ENCODE measurements at places on chromosomes 6 and 20.

GRCh38 chr20:51327251-51327841, 215.2 kb downstream of the NFATC2 start:
- DNase-seq = no peak

DNA sequence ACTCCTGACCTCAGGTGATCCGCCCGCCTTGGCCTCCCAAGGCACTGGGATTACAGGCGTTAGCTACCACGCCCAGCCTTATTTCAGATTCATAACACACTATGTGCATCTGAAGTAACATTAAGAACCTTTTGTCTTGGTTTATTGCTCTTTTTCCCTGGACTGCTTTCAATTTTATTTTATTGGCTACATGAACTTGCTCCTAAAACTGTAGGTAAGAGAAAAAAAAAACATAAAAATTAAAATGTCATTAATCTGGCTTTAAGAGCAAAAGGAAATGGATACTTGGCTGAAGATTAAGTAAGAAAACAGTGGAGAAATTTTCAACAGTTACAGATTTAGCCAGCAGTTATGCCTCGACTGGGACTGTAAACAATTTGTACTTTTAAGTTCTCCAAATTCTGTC, 62.5 kb downstream of the GJA1 start:
- no peak for DNase-seq

DNA sequence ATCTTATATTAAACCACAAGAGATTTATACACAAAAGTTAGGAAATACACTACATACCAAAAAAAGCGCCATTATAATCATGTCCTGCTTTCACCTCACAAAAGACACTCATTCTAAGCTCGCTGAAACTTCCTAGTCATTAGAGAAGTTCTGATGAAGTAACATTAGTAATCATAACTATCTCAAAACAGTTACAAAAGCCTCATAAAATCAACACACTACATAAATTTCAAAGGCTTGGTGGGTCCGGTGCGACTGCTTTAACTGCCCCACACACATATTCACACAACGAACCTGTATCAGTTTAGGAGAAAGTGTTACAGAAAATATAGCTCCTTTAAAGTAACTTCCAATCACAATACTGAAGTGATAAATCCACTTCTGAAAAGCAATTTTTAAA, 1.9 kb downstream of the PHIP start:
- DNase-seq = no peak

DNA sequence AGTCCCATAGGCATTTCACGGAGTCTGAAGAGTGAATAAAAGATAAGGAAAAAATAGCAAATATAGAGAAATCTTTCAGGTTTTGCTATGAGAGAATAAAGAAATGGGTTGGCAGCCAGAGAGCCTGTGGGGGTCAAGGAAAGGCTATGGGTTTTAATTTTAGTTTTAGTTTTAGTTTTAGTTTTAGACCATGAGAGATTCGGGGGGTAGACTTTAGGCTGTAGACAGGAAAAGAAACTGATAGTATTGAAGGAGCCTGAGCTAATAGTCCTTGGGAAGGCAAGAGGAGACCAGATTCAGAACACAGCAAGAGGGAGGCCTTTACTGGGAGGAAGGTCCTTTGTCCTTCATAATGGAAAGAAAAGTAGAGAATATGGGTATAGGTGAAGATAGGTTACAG, 19.3 kb downstream of the DOP1A start:
- no peak for DNase-seq

DNA sequence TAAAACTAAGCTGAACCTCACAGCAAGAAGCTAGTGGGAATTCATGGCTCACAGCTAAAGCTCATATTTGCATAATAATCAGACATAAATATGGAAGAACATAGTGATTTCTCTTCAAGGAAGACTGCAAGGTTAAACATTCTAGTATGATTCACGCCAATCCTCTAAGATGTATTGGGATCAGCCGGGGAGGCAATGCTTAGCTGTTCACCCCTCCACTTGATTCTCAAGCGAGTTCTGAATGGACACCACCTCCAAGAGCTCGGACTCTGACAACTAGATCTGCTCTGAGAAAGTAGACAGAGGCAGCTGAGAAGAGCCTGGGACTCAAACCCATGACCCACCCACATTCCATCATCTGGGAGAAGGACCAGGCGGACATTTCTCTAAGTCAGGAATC, 118.4 kb upstream of the EDN1 start:
- no peak for DNase-seq

- no peak for DNase-seq
These were observed 163.6 kb upstream of the PREP start for GRCh38 chr6:105566503-105566902.

GRCh38 chr20:58091810-58092209, 136.6 kb downstream of the ANKRD60 start:
- DNase-seq = peak; percentile 65

DNA sequence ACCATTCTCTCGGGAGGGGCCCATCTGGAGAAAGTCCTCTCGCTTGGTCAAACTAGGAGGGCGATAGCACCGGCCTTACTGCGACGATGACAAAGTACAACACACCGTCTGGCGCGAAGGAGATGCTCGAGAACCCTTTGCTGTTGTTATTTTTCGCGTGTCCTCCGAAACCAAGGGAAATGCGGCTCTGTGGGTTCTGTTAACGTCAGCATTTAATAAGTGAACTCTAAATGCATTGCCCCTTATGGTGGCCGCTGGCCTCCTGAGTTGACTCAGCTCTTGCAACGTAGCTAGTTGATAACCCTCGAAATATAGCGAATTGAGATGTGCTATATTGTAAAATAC, 577 bp upstream of the SCAND1 start:
- no peak for DNase-seq

DNA sequence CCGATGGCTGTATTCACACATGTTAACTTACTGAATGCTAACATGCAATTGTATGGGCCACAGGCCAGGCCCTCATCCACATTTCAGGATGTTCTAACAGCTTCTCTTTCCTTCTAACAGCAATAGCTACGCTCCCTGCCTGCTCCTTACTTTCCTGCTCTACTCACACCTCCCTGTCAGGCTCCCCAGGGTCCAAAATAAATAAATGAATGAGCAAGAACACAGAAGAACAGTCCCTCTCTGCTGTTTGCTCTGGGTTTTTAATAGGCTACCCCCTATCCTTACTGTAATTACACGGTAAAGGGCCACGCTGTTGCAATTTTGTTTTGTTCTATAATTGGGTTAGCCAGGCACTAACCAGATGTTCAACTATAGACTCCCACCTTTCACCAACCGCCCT, 135.6 kb downstream of the GMDS start:
- DNase-seq = no peak

GRCh38 chr6:47392251-47392650, 82.5 kb upstream of the TNFRSF21 start:
- DNase-seq = no peak

DNA sequence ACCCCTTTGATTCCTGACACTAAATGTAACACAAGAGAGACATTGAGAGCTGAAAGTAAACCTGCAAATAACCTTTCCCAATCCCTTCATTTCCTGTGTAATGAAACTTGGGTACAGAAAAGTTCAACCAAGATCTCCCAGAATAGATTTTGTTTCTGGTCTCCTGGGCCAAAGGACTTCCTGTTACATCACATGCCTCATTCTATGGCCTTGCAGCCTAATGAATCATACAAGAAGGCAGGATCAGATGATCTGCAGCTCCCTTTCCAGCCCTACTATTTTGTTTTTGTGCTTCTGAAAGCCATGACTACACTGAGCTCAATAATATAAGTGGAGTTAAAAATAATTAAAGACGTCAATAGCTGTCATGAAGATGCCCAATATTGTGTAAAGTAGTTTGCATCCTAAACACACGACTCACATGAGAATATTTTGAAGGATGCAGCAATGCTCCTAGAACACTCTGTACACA, 73.4 kb upstream of the NOX3 start:
- no peak for DNase-seq

DNA sequence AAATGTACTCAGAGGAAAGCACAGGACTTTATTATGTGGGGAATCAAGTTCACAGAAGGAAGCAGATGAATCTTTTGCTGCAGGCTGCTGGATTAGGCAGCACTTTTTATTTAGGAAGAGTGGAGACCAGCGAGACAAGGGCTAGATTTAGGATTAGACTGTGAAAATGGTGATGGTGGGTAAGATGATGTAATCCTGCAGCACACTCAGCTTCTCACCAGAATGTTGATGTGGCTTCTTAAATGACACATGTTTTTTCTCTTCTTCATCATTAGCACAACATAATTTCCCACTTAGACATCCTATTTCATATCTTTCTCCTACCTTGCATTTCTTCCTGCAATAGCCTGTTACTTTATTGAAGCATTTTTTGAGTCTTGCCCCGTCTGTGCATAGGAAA, 1.8 kb downstream of the DEFB128 start:
- DNase-seq = no peak

DNA sequence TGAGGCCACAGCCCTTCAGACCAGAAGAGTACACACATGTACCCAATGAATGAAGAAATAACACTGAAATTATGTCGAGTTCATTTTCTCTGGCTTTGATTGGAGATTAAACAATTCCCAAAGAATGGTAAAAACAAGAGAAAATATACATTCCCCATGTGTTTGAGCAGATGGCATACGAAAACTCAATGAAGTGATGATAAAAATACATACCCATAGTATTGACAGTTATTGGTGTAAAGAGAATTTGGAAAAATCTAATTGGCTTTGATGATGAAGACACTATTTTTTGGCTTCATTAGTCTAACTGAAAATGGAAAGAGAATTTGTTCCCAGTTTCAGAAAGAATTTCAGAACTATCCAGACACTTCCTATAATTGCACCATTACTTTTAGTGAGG, 76.6 kb upstream of the SNRPB2 start:
- DNase-seq = no peak

- no peak for DNase-seq
These were observed 86.7 kb upstream of the BACH2 start for GRCh38 chr6:90383196-90383822.

DNA sequence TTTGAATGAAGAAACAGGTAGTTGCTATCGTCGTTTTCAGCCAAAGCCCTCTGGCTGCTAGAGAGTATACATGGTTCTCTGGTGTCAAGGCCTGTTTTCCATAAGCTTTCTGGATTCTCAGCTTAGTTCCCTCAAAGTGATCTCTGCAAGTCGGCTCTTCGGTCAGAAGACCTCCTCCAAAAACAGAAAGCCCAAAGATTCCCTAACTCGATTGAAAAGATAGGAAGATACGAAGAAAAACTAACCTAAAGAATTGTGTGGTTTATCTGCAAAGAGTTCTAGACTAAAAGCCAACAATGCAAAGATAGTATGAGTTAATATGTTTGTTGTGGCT, 545 bp upstream of the ASCC3 start:
- no peak for DNase-seq

DNA sequence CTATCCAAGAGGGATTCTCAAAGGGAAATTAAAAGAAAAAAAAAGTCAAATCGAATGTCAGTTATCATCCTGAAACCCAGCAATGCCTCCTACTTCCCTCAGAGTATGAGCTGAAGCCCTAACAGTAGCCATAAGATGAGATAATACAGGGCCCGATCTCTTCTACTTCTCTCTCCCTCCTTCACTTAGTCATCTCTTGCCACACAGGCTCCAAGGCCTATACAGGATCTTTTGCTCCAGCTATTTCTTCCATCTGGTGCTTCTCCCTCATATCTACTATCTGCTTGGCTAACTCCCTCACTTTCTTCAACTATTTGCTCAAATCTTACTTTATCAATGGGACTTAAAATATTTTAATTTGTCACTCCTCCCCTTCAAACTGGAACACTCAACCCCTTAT, 215.3 kb downstream of the RNGTT start:
- no peak for DNase-seq

DNA sequence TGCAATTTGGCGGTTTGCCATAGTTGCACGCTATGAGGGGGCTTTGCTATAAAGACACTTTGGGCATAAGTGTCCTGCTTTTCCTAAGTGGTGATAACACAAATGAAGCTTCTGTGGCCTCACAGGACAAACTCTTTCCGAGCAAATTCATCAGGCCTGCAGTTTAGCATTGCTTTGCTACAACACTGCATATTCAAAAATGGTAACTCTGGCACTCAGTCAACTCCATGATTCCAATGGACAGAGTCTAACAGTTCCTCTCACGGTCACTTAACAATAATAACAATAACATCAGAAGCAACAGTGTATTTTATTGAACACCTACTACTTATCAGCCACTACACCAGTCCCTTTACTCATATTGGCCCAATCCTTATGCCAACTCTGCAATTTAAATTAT, 222.5 kb downstream of the FRK start:
- DNase-seq = no peak

GRCh38 chr6:83514466-83514865, 2.1 kb downstream of the PRSS35 start:
- no peak for DNase-seq

GRCh38 chr6:110422444-110422822, 7.1 kb upstream of the DDO start:
- DNase-seq = no peak

DNA sequence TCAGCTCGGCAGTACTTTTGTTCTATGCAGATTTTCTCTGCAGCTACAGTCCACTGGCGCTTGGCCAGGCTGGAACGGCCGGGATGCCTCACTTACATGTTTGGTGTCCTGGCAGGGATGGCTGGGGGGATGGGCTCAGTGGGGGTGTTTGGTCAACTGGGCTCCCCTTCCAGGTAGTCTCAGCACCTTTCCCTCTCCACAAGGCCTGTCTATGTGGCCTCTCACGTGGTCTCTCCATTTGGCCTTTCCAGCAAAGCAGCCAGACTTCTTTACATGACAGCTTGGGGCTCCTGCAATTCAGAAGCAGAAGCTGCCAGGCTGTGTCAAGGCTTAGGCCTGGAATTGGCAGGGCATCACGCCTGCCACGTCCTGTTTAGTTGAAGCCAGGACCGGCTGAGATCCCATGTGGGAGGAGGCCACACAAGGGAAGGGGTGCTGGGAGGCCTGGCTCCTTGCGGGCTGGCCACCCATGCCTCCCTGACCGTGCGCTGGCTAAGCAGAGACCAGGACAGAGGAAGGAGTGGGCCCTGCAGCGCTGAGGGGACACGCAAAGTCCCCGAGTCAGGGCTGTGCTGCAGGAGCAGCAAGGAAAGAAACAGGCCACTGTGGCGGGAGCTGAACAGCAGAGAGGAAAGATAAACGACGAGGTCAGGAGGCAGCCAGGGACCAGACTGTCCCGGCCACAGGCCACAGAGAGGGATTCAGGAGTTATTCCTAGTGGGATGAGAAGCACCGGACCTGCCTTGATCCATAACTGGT, 38.9 kb downstream of the MGME1 start:
- DNase-seq = no peak

DNA sequence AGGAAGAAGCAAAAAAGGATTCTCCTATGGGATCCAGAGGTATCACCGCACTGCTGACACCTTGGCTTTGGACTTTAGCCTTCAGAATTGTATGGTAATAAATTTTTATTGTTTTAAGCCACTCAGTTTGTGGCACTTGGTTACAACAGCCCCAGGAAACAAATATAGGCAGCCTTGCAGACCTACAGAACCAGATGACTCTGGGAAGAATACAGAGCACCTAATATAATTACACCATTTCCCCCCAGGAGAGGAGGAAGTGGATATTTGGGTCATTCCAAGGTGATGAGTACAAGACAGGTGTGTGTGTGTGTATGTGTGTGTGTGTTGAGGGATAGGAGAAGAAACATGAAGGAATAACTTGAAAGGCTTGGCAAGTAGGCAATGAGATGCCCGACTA, 84.2 kb upstream of the ENPP5 start:
- DNase-seq = no peak

- no peak for DNase-seq
These were observed 124.6 kb downstream of the EYA2 start for GRCh38 chr20:47019121-47019824.

- no peak for DNase-seq
These were observed 9.0 kb upstream of the SLC2A12 start for GRCh38 chr6:134061440-134061839.

GRCh38 chr6:169723200-169723909, 945 bp downstream of the PHF10 start:
- peak; percentile 94 for DNase-seq

GRCh38 chr6:65566117-65566516, 140.9 kb downstream of the EYS start:
- no peak for DNase-seq

Measured in mesenteric fat pad (tissue), 1 donor.